Epithelial cell of esophagus (primary cell): ENCODE measurements at places on chromosomes 12 and 14.

GRCh38 chr12:6828781-6829535 is 751 bp downstream of the P3H3 start:
- DNase-seq: peak; percentile 57

- peak; percentile 74 for DNase-seq
Measured at GRCh38 chr14:70317969-70318634, 41.4 kb downstream of the COX16 start.

GRCh38 chr12:85155791-85156190 is 119.6 kb downstream of the LRRIQ1 start:
- peak; percentile 40 for DNase-seq

DNA sequence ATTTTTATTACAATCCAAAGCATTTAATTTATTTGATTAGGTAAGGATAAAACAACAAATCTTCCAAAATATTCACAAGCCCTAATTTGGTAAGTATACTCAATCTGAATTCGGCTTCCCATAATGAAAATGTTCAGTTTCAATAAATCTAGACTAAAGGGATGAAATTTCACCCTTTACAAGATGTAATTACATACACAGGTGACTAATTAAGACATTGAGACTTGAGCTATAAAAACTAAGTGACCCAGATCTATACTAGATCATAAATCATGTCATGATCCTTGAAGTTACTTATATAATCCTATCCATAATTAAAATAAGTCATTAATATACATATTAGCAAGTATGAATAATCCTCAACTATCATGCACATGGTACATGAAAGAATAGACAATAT is 36.6 kb downstream of the LRP6 start:
- no peak for DNase-seq

- DNase-seq: no peak
Measured at GRCh38 chr12:128959901-128960300, 106.6 kb downstream of the GLT1D1 start.

GRCh38 chr12:3559601-3560294 is 68.7 kb downstream of the PRMT8 start:
- DNase-seq: no peak

DNA sequence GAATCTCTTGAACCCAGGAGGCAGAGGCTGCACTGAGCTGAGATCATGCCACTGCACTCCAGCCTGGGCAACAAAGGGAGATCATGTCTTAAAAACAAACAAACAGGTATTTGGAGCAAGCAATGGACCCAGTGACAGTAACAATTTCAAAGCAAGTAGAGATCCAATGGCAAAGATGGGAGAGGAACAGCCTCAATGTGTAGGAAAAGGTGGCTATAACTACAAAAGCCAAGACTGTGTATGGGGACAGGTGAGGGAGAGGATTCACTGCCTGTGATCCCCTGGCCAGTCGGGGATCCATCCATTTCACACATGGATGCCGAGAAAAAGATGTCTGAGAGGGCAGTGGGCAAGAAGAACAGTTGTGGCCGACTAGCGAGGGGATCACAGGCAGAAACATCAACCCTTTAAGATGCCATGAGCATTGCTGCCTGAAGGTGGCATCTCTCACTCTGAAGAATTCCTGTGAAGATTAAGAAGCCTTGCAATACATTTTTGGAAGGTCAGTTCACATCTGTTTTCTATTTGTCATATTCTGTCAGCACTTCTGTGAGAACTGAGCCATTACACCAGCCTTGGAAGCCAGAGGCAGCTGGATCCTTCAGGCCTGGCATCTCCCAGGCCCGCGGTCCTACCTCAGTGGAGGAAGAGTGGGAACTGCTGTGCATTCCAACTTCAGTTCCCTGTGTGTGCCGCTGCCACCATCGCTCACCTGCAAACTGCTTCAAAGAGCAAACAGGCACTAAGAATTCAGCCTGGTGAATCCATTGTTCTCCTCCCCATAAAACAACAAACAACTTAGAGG is 54.5 kb upstream of the FRS2 start:
- peak; percentile 73 for DNase-seq

DNA sequence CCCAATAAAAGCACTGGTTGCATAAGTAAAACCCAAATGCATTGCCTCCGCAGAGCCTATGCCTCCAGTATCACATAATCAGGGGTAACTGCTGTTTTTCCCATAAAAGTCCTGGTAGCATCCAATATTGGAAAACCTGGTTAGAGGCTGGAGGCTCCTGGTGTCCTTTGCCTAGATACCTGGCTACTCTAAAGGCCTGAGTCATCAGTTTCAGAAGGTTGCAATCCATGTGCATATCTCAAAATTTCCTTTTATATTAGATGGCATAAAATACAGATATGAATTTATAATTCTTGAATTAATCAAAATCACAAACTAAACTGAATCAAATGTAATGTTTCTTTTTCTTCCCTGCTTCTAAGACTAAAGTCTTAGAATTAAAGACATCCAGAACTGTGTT is 164.2 kb upstream of the DCN start:
- no peak for DNase-seq

DNA sequence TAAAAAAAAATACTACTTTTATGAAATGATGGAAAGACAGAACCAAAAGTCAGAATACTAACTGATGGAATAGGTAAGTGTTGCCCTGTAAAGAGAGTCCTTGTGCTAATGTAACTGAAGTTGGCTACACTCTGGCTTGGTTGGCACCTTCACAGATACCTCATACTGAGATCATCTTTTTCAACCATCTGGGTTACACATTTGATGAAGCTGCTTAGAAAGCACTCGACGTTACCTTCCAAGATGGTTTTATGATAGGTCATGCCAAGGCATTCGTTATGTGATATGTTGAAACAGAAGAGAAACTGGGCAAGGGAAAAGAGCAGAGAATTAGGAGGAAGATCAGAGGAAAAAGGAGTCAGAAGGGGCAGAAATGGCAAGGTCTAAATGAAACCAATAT is 203.8 kb downstream of the ADAMTS20 start:
- no peak for DNase-seq

DNA sequence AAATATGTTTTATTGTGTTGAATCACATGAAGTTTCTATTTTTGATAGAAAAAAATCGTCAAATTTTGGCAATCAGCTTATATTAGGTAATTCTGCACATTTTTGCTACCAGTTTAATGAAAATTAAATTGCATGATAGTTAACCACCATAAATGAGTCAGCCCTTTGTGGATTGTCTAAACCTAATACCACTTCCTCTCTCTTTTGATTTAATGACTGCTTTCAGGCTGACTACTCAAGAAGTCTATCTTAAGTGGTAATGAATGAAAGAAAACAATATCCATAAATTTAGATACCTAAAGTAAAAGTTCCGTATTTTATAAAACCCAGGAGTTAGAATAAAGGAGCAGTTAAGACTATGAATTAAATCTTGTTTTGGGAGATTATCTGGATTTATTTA is 450.5 kb downstream of the TMEM117 start:
- DNase-seq: peak; percentile 33

DNA sequence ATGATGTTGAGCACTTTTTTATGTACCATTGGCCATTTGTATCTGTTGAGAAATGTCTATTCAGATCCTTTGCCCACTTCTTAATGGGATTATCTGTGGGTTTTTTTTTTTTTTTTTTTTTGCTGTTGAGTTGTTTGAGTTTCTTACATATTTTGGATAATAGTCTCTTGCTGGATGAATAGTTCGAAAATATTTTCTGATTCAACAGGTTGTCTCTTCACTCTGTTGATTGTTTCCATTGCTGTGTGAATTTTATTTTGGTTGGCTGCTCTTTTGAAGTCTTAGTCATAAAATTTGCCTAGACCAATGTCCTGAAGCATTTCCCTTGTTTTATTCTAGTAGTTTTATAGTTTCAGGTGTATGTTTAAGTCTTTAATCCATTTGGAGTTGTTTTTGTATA is 64.5 kb downstream of the CAND1 start:
- DNase-seq: no peak

DNA sequence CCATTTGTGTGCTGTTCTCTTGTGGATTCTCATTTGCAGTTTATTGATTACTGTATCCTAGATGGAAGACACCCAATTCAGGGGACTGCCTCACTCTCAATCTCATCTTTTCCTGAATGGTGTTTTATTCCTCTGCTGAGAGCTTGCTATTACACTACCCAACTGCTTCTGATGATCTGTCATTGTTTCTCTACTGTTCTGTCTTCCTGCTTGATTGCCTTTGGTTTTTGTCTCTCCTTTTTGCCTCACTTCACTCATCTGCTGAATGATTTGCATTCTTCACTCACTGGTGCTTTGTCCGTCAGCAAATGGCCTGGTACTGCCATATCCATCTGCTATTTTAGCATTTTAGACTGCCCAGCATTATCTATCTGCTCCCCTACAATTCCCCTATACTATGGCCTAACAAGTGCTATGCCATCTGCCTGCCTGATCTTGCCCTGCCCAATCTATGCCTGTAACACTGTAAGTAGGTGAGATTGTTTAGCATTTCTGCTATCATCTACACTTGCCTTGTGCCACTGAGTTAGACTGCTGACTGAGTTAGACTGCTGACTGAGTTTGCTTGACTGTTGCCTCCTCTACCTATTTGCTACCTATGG is 335.1 kb downstream of the GPHN start:
- DNase-seq: no peak

DNA sequence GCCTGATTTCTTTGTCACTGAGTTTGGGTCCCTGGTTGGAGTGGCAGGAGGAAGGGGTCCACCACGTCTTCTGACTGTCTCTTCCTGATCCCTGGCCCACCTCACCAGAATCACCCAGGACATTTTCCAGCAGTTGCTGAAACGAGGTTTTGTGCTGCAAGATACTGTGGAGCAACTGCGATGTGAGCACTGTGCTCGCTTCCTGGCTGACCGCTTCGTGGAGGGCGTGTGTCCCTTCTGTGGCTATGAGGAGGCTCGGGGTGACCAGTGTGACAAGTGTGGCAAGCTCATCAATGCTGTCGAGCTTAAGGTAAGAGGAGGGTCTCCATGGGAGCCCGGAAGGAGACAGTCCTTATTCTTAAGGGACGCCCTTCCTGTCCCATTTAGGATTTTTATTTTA is 12.3 kb downstream of the MARS1 start:
- DNase-seq: no peak

DNA sequence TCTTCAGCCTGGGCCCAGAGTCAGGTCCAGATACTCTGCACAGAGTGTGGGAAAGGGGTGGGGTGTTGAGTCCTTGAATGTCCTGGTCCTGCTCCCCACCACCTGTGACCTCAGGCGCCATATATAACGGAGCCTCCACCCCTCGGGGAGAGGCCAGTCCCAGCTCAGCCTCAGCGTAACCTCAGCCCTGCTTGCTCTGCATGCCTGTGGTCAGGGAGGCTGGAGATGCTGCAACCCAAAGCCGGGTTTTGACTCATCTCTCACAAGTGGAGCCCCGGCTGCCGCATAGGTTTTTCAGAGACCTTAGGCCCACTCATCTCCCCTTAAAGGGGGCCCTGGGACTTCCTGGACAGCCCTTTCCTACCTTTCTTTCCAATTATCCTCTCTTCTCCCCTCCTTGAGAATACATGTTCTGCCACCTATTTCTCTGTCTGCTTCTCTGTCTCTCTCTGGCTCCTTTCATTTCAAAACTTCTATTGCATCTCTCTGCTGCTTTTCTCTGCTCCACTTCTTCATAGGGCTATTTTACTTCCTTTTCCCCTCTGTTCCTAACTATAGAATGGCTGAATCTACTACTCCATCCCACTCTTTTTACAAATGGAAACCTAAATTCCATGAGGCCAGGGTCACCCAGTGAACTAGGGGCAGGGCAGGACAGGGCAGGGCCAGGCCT is 1.2 kb downstream of the ITGB7 start:
- peak; percentile 70 for DNase-seq

- DNase-seq: no peak
Measured at GRCh38 chr12:49733219-49734017, 7.9 kb upstream of the TMBIM6 start.

GRCh38 chr12:53514628-53515290 is 7.5 kb upstream of the NPFF start:
- DNase-seq: no peak

- DNase-seq: peak; percentile 11
Measured at GRCh38 chr12:123363740-123364531, 711 bp downstream of the SBNO1 start.

GRCh38 chr12:53300187-53300586 is 692 bp downstream of the MYG1 start:
- peak; percentile 20 for DNase-seq

- peak; percentile 98 for DNase-seq
Measured at GRCh38 chr12:28759333-28759732, 389.7 kb upstream of the FAR2 start.

DNA sequence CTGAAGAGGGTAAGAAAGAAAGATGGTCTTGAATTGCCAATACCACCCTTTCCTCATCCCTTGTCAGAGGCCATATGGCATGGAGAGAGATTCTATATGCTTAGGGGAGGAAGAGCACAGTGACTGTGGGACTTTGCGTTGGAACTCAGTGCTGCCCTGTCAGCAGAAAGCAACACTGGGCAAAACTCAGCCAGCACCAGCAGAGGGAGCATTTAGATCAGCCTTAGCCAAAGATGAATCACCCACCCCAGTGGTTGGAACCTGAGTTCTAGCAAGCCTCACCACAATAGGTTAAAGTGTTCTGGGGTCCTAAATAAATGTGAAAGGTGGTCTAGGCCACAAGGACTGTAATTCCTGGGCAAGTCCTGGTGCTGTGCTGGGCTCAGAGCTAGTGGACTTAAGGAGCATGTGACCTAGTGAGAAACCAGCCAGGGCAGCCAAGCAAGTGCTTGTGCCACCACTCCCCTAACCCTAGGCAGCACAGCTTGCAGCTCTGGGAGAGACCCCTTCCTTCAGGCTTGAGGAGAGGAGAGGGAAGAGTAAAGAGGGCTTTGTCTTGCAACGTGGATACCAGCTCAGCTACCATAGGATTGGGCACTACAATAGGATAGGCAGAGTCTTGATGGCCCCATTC is 11.4 kb upstream of the BCAT1 start:
- DNase-seq: peak; percentile 79

DNA sequence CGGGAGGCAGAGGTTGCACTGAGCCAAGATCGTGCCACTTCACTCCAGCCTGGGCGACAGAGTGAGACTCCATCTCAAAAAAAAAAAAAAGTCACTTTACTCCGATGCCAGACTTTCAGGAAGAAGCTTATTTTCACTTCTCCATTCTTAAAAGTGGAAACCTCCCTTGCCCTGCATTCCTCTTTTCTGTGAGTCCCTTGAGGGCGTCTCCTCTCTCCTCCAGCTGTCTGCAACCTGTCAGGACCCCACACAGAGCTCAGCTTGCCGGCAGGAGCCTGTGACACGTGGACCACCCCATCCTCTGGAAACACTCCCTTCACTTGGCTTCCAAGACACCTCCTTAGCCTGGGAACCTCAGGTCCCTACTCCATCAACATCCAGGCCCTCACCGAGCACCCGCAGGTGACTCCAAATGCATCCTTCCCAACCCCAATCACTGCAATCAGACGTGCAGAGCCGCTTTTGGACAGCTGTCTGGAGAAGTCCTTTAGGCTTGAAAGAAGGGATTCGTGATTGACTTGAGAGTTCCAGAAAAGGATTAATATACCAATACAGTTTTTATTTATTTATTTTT is 34.3 kb downstream of the SLC15A4 start:
- no peak for DNase-seq
